ENCODE measurements at places on chromosomes 3 and 15.

DNA sequence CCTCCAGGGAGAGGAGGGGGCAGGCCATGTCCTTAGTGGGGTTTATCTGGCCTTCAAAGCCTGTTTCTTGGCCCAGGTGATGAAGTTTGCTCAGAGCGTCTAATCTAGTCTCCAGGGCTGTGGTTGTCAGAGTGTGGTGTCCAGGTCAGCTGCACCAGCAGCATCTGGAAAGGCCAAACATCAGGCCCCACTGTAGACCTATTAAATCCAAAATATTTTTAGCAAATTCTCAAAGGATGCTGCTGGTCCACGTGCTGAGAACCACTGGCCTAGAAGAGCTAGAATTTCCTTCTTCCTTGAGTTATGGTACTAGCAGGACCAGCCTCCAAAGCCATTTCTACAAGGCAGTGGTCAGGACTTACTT lies 28.9 kb downstream of the SLC28A1 start:
- no peak for DNase-seq

DNA sequence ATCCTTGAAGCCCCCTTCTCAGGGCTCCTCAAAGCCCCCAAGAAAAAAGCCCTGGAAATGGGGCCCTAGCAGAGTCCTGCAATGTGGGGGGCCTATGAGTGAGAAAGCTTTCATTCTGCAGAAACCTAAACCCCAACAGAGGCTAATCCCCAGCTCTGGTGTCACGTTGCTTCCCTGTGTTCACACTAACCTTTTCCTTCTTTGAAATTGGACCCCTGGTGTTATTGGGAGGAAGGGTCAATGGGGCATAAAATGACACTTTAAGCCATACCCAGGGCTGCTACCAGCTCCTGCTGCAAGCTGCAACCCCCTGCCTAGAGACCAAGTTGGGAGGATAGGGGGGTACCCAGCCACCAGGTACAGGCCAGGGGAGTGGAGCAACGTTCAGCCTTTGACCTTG lies 2.1 kb downstream of the CYP1A2 start:
- DNase-seq, result no peak

GRCh38 chr3:14439501-14440167 lies 37.2 kb downstream of the SLC6A6 start:
- no peak for DNase-seq

DNA sequence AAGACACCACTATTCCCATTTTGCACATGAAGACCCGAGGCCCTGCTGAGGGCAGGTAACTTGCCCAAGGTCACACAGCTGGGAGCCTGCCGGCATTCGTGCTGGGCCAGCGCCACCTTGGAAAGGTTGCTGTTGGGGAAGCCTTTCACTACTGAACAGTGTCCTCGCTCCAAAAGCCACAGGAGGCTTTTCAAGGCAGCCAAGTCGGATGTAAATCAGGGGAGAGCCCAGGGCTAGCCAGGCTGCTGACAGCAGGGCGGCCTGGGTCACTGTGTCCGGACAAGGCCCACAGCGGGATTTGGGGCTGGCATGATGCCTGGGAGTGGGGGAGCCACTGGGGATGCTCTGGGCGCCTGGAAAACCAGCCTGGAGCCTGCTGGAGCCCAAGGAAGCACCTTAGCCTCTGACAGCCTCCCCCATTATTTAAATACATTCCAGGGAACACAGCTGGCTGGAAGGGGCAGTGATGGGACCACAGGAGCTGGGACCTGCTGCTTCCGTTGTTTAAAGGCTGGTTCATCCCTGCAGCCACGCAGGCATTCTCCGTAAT lies 10.5 kb downstream of the SLC6A6 start:
- no peak for DNase-seq

- no peak for DNase-seq
Observed at GRCh38 chr3:40930131-40930538, 269.2 kb upstream of the CTNNB1 start.

DNA sequence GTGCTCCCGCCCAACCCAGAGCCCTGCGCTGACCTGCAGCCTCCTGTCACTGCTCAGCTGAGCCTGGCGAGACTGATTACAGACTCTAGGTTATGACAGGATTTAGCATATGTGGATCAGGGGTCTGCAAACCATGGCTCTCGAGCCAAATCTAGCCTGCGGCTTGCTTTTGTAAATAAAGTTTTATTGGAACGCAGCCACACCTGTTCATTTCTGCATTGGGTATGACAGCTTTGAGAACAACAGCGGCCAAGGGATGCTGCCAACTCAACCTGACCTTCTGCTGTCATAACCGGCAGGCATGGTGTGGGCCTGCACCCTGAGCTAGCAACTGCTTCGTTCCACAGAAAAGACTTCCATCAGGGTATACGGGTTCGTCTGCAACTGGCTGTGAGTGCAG lies 50.5 kb upstream of the IQSEC1 start:
- no peak for DNase-seq

DNA sequence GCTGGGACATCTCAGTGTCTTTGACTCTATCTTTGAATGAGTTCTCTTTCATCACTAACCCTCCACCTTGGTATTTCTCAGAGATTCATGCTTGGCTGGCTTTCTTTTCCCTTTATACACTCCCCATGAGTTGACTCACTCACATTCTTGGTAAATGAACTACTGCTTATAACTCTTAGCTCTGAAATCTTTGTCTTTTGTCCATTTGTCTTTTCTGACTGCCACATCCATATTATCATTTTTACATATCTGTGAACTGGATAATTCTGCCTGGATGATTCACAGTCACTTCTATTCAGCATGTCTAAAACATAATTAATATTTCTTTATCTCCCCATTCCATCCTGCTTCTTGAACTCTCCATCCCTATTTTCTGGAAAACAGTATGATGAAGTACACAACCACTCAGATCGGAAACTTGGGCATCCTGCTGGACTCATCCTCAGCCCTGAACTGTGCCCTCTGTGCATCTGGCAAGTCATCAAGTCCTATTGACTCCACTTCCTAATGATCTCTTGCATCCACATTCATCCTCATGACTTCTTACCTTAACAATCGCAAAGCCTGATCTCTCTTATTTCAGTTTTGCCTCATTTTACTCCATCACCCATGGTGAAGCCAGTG lies 66.9 kb downstream of the KCNAB1 start:
- DNase-seq, result peak; percentile 93

- DNase-seq, result no peak
Observed at GRCh38 chr15:73915082-73915481, 11.2 kb upstream of the LOXL1 start.

DNA sequence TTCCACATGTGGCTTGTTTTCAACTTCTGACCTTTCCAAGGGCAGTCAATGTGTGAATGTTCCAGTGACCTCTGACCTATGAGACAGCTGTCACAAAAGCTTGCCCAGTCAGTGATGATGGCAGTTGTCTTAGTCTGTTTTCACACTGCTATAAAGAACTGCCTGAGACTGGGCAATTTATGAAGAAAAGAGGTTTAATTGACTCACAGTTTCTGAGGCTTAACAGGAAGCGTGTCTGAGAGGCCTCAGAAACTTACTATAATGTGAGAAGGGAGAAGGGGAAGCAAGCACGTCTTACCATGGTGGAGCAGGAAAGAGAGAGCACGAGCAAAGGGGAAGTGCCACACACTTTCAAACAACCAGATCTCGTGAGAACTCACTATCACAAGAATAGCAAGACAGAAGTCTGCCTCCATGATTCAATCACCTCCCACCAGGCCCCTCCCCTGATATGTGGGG lies 95.6 kb downstream of the ECT2 start:
- DNase-seq, result peak; percentile 70

- no peak for DNase-seq
Observed at GRCh38 chr15:38705436-38706219, 141.0 kb upstream of the RASGRP1 start.

DNA sequence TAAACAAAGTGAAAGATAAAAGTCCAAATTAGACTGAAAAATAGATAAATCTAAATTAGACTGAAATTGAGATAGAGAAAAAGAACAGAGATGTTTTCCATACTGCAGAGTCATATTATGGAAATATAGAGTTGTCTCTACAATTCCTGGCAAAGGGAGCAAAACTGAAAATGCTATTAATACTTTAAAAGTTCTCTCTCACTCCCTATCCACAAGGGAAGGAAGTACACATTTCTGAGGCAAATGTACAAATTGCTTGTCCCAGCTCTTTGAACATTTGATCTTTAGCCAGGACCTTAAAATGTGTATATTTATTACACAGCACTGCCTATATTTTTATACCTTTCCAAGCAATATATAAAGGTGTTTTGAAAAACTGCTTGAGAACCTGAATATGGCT lies 225.1 kb upstream of the SEMA6D start:
- no peak for DNase-seq

GRCh38 chr3:124299831-124300230 lies 307.9 kb upstream of the ROPN1 start:
- no peak for DNase-seq

DNA sequence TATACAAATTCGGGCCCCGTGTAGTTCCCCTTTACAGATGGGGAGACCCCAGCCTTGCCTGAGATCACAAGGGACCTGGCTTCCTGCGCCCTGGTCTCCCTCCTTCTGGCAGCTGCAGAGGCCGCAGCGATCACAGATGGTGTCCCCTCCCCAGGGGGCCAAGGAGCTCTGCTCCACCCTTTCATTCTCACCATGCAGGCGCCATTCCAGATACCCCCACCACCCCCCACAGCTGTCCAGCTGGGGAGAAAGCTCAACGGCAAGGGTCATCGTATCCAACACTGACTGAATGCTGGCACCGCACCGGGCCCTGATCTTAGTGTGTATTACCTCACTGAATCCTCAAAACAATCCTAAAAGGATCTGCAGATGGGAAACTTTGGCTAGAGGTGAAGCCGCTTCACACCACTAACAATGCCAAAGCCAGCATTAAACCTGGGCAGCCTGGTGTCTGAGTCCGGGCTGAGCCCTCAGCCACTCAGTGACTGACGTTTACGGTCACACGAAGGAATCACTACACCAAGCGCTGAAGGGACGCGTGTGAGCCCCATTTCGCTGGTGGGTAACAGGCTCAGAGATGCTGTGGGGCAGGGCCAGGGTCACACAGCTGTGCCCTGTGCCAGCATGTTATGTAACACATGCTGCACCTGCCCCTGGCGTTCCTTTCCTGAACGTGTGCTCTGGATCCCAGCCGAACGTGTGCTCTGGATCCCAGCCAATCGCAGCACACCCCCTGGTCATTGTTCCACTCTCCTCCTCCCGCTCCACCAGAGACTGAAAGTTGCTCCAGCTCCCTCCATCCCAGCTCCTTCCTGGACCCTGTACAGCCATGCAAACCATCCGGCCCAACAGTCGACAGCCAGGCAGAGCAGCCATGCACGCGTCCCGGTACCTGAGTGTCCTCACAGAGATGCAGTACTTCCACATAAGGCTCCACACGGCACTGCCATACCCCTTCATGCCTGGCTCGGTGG lies 51.8 kb downstream of the IQSEC1 start:
- DNase-seq, result no peak

GRCh38 chr15:40430271-40430805 lies 10.4 kb upstream of the BAHD1 start:
- no peak for DNase-seq

DNA sequence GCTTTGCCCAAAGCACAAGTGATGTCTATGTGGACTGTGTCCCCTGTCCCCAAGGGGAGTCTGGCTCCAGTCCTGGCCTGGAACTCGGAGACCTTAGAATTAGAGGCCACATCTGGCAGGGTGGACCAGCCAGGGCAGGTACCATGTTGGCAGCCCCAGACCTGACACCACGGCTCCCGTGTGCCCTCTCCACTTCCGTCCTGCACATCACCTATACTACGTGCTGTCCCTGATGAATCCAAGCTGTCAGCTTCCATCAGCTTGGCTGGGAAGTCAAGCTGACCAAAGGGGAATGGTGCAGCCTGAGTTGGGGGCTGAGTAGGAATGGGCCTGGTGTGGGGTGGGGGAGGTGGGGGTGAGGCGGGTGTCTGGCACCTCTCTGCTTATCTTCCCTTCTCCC lies 15.3 kb downstream of the C15orf39 start:
- DNase-seq, result no peak
